ENCODE measurements at places on chromosomes 5 and 9. TPM values are rescaled to one million over a fixed set of nuclear protein-coding genes. Genes with fewer than 3 reads are reported as not detected.

Gene ZNF366
- total RNA-seq = not detected

Gene CFAP77
- total RNA-seq = not detected

Gene ZNF367
- 23.2 TPM for total RNA-seq

Gene SET
- total RNA-seq = 435 TPM
